ENCODE measurements at places on chromosomes 11 and 22.

GRCh38 chr11:99197477-99197876 lies 176.7 kb downstream of the CNTN5 start:
- no peak for DNase-seq

DNA sequence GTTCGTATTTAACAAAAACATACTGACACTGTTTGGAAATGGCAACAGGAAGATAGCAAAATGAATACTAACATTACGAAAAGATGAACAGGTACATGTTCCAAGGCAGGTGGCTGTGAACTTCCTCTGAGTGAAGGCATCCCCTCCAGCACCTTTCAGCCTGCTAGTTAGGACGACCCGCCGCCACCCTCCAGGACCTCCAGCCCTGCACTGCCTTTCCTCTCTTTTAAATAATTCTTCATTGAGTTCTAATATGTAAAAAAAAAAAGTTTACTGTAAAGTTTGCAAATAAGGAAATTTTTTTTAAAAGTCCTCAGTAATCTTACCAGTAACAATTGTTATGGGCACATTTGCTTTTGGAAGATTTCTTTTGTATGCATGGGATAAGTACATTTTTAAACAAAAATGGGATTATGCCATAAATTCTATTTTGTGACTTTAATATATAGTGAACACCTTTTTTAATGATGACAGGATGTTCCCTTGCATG lies 6.0 kb downstream of the NEAT1 start:
- no peak for DNase-seq

- DNase-seq = peak; percentile 10
Observed at GRCh38 chr11:13776134-13776815, 107.8 kb downstream of the FAR1 start.

- DNase-seq = no peak
Observed at GRCh38 chr11:62108971-62109404, 14.8 kb upstream of the INCENP start.

- DNase-seq = no peak
Observed at GRCh38 chr11:82998697-82999096, 73.0 kb downstream of the RAB30 start.

DNA sequence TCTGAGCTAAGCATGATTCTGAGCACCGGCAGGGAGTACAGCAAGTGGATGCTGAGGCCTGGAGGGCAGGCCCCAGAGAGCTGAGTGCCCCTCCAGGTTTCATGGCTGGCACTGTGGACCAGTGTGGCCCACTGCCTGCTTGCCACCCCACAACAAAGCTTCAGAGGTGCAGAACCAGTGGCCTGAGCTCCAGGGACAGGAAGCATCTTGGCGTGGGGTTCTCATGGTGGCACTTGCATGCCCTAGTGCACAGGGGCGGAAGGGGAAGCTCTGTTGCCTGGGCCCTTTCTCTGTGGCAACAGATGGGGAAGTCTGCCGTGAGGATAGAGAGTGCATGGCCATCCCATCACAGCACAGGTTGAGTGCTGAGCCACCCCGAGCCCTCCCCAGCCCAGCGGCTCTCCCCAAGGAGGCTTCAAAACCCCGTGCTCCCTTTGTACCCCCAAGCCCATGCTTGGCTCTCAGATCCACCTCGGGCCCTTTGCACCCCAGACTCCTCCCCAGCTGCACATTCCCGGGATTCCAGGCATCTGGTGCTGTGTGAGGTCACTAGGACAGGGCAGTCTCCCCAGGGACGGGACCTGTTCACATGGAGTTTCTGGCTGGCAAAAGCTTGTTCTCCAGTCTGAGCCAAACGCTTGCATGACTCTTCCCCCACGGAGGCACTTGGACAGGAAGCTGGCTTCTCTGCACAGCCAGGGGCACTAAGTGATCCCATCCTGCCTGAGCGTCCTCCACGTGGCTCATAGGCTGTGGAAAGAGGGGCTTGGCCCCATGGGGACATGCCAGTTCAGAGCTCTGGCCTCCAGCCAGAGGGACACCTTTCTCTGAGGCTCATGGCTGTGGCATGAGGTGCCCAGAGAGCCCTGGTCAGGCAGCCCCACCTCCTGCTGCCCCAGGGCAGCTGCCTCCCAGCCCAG lies 4.2 kb downstream of the SLC25A1 start:
- DNase-seq = no peak

- DNase-seq = no peak
Observed at GRCh38 chr22:50676180-50676636, 3.6 kb downstream of the SHANK3 start.

GRCh38 chr11:76257074-76257719 lies 50.9 kb upstream of the WNT11 start:
- no peak for DNase-seq

- peak; percentile 59 for DNase-seq
Observed at GRCh38 chr22:46763051-46763705, 728 bp downstream of the TBC1D22A start.

DNA sequence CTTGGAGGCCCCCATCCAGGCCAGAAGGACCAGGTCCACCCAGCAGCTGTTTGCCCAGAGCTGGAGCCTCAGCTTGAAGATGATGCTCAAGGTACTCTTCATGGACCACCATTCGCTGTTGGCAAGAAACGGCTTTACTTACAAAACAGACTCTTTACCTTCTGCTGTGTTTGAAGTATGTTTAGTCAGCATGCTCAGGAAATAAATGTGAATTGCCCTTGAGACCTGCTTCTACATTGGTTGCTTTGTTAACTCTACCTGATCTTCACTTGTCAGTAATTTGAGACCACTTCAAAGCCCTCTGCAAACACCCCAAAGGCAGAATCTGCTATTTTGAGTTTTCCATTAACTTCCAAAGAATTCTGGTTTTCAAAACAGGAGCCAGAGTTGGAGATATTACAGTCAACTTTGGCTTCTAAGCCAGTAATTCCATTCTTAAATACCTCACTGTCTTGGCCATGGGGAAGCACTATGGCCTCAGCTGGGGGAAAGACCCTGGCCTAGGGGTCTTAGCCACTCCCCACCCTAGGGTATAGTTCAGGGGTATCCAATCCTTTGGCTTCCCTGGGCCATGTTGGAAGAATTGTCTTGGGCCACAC lies 2.7 kb downstream of the UQCR10 start:
- DNase-seq = no peak

DNA sequence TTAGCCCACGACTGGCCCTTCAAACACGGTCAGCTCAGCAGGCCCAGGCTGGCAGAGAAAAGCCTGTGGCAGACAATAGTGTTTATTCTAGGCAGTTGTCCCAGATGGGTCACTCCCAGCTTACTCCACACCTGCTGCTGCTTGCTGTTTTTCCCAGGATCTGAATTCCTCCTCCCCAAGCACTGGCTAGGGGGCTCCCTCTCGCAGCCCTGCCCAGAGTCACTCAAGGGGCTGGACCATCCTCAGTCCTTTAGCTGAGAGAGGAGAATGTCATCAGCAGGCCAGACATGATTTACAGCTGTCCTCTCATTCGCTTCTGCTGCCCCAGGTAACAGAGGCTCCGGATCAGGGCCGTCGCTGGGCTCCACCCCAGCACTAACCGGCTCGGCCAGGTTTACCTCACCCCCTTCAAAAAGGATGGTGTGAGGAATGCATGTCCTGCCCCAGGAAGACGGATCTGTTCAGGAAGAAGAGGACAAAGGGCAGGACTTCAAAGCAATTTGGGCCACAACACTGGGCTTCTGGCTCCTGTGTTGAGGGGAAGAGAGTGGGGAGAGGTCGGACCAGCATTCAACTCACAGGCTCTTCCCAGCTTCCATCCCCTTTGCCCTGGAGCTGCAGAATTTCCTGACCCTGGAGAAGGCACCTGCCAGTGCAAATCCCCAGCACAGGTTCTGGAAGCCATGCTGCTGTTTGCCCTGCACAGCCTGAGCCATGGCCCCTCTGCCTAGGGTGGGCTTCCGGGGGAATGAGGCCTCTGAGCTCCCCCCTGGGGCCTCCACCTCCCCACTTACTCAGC lies 59.7 kb upstream of the BARX2 start:
- no peak for DNase-seq

- no peak for DNase-seq
Observed at GRCh38 chr11:108084811-108085210, 36.6 kb upstream of the ACAT1 start.

DNA sequence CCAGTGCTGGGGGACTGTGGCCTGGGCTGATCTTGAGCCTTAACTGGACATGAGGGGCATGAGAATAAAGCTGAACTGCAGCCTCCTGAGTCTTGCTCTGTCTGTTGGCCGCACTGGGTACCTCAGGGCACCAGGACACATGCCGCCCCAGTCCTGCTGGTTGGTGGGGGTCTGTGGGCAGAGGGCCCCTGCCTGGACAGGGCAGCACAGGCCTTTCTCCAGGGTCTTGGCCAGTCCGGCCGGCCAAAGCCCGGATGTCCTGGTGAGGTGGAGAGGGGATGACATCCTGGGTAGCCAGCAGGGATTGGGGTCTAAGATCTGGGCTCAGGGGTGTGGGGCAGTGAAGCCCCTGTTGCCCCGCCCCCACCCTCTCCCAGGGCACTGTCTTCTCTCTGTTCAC lies 1.5 kb upstream of the RPS6KA4 start:
- no peak for DNase-seq

- DNase-seq = no peak
Observed at GRCh38 chr11:86782742-86783141, 17.6 kb upstream of the PRSS23 start.

DNA sequence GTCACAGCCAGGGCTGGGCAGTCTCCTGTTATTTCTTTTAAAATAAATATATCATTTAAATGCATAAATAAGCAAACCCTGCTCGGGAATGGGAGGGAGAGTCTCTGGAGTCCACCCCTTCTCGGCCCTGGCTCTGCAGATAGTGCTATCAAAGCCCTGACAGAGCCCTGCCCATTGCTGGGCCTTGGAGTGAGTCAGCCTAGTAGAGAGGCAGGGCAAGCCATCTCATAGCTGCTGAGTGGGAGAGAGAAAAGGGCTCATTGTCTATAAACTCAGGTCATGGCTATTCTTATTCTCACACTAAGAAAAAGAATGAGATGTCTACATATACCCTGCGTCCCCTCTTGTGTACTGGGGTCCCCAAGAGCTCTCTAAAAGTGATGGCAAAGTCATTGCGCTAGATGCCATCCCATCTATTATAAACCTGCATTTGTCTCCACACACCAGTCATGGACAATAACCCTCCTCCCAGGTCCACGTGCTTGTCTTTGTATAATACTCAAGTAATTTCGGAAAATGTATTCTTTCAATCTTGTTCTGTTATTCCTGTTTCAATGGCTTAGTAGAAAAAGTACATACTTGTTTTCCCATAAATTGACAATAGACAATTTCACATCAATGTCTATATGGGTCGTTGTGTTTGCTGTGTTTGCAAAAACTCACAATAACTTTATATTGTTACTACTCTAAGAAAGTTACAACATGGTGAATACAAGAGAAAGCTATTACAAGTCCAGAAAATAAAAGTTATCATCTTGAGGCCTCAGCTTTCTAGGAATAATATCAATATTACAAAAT lies 13.4 kb downstream of the OR51B4 start:
- DNase-seq = no peak

GRCh38 chr11:3866836-3867208 lies 11.4 kb downstream of the STIM1 start:
- DNase-seq = no peak

DNA sequence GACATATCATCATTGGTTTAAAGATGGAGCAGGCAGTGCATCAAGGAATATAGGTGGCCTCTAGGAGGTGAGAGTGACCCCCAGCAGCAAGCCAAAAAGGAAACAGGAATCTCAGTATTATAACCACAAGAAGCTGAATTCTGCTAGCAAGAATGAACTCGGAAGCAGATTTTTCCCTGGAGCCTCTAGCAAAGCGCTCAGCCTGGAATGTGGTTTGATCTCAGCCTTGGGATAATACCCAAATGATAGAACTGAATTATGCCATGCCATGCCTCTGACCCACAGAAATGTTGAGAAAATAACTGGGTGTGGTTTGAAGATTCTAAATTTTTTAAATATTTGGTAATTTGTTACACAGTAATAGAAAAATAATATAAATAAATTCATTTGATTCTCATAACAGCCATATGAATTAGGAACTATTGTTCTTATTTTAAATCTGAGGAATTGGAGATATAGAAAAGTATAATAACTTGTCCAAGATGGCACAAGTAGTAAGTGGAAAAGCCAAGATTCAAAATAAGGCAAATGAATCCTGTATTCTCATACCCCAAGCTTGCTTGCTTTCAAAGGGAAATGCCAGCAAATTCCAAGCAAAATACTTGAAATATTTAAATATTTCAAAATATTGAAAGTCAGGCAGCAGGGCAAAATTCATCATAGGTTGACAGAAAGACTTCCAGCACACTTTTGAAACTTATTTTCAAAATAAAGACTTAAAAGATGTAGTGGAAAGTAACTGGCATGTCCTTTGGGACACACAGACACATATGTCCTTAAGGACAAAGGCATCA lies 567.4 kb downstream of the KCNA4 start:
- no peak for DNase-seq

DNA sequence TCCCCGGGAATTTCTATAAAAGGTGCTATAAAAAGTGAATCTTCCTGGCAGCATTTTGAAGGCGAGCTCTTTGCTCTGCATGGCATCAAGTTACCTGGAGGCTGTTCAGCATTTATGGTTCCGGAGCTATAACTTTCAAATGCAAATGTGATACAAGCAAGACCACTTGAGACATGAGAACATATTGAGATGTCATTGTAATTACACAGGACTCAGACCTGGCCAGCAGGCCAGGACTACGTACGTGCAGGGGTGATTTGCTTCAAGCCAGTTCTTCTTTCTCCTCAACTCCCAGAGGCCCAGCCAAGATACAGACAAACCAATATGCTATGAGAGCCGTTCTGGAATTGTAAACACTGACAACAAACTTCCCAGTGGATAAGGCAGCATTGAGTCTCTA lies 227.4 kb upstream of the FAT3 start:
- DNase-seq = no peak

- DNase-seq = no peak
Observed at GRCh38 chr11:24872186-24872585, 375.3 kb downstream of the LUZP2 start.

- no peak for DNase-seq
Observed at GRCh38 chr11:123479048-123479837, 49.2 kb downstream of the GRAMD1B start.

- DNase-seq = no peak
Observed at GRCh38 chr22:20388200-20388599, 5.8 kb upstream of the ZNF74 start.

GRCh38 chr11:46537121-46537520 lies 56.7 kb downstream of the AMBRA1 start:
- no peak for DNase-seq

GRCh38 chr11:10158461-10158860 lies 135.6 kb downstream of the SBF2 start:
- no peak for DNase-seq

- no peak for DNase-seq
Observed at GRCh38 chr11:75534259-75535069, 8.7 kb upstream of the GDPD5 start.

GRCh38 chr22:48753752-48754517 lies 1073.7 kb downstream of the BRD1 start:
- DNase-seq = no peak

- no peak for DNase-seq
Observed at GRCh38 chr11:77127920-77128691, at the start of gene MYO7A. MYO7A (plus strand) TSS chr11:77128246; CDS start chr11:77130635, 2,389 bp downstream.

DNA sequence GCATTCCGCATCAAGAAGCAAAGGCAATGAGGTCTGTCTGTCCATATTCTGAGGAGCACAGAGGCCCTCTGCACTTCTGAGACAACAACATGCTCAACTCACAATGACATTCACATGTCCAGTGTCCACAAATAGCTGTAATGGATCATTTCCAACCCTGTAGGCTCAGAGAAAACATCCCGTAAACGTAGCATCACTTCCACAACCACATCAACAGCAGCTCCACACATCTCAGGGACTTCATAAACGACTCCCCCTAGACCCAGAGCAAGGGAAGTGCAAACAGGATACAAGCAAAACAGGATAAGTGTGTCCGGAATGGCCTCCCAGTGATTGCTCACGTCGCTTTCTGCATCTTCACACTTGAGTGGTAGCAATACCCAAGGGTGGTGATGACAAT lies 100.2 kb downstream of the SYN3 start:
- no peak for DNase-seq

All from stimulated activated naive CD8-positive, alpha-beta T cell treated with anti-CD3 and anti-CD28 coated beads, Interleukin-15, Interleukin-2, amounts not matched to agents 100 U/mL and 50 U/mL, for 24 hours (primary cell).